ENCODE measurements at places on chromosomes 4 and X.
A peak's percentile ranks its signal among the peaks of the same experiment; 100 is the strongest.

DNA sequence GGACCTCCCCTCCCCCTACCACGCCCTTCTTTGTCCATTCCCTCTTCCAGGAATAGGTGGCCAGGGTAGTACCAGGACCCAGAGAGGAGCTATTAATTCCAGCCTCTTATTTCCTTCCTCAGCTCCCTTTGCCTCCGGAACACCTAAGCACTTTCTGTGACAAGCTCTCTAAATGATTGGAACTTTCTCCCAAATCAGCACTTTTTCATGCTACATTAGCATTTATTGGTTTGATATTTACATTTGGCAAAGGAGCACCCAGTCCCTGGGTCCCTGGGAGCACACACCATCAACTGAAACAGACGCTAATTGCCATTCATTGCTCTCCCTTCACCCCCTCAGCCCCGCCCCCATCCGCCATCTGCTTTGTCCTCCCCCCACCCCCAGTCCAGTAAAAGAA is 182.0 kb upstream of the BCOR start:
- no peak for DNase-seq

- no peak for DNase-seq
Measured at GRCh38 chr4:152245680-152246079, 290.2 kb downstream of the FBXW7 start.

- no peak for DNase-seq
Measured at GRCh38 chr4:177391953-177392352, 50.3 kb downstream of the AGA start.

DNA sequence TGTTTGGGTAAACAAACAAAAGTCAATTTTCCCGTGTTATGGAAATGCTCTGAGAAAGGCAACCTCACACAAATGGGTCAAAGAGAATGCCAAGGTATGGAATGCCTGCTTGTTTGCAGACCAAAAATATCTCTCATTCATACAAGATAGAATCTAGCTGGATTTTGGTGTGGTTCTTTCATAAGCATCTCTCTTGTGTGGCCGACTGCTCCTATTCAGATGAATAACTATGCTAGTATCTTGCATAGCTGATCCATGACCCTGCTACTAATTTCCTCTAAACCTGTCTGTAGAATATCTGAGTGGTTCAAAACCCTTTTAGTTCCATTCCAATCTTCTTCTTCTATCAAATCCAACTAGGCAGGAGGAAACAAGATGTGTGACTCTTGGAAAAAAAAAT is 28.2 kb upstream of the SORBS2 start:
- no peak for DNase-seq

- DNase-seq = no peak
Measured at GRCh38 chrX:65781845-65782244, 114.4 kb downstream of the MSN start.

DNA sequence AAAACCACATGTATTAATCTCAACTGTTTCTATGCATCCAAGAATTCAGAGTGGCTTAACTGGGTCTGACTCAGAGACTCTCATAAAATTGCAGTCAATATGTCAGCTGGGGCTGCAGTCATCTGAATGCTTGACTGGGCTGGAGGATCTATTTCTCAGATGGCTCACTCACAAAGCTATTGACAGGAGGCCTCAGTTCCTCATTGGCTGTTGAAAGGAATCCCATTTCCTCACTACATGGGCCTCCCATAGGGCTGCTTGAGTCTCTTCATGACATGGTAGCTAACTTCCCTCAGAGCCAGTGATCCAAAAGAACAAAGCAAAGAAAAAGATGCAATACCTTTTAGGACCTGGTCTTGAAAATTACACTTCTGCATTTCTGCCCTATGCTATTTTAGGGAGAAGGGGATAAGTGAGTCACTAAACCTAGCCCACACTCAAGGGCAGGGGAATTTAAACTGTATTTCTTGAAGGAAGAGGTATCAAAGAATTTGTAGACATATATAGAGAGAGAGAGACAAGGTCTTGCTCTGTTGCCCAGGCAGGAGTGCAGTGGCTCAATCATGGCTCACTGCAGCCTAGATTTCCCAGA is 9.8 kb downstream of the SCFD2 start:
- DNase-seq = no peak

GRCh38 chr4:154507156-154507555 is 15.6 kb upstream of the DCHS2 start:
- DNase-seq = no peak

DNA sequence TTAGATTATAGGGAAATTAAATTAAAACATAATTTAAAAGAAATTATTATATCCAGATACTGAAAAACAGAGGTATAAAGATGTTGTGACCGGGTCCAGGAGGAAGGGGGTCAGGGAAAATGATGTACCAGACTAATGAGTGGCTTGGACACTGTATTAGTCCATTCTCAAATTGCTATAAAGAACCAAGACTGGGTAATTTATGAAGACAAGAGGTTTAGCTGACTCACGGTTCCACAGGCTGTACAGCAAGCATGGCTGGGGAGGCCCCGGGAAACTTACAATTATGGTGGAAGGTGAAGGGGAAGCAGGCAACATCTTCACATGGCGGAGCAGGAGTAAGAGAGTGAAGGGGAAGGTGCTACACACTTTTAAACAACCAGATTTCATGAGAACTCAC is 3.4 kb upstream of the FAM9B start:
- no peak for DNase-seq

- no peak for DNase-seq
Measured at GRCh38 chr4:116082808-116083366, 969.5 kb upstream of the NDST4 start.

- no peak for DNase-seq
Measured at GRCh38 chrX:107677501-107677901, 49.2 kb downstream of the PRPS1 start.

DNA sequence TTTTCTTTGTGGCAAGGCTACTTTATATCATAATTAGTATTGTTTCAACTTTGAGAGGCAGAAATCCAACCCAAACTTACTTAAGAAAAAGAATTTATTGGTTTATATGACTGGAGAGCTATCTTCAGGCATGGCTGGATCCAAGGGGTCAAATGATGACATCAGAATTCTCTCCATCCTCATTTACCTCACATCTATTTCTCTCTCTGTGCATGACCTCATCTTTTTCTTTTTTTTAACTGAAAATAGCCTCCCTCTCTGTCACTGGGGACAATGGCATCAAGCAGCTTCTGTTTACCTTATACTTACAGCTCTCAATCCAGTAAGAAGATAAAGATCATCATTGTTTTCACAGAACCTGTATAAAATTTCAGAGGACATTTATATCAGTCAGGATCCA is 12.0 kb upstream of the EXOC1L start:
- no peak for DNase-seq

GRCh38 chr4:170758988-170759387 is 669.2 kb upstream of the AADAT start:
- DNase-seq = no peak

DNA sequence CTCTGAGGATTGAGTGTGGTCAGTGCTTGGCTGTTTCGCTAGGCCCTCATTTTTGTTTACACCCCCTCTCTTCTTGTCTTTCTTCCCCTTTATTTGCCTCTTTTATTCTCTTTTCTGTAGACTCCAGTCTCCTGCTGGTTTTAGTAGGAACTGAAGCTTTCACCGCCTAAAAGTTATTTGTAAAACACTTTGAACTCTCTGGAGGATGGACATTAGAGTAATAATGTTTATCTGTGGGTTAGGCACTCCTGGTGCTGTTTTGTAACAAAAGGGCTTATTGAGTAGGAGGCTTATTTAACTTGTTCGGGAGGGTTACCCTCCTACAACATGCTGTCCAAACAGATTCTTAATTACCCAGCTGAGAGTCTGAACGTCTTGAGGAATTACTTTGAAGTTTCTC is 1.6 kb upstream of the ARHGAP10 start:
- DNase-seq = no peak

- no peak for DNase-seq
Measured at GRCh38 chr4:151930372-151930771, 169.6 kb upstream of the GATB start.

DNA sequence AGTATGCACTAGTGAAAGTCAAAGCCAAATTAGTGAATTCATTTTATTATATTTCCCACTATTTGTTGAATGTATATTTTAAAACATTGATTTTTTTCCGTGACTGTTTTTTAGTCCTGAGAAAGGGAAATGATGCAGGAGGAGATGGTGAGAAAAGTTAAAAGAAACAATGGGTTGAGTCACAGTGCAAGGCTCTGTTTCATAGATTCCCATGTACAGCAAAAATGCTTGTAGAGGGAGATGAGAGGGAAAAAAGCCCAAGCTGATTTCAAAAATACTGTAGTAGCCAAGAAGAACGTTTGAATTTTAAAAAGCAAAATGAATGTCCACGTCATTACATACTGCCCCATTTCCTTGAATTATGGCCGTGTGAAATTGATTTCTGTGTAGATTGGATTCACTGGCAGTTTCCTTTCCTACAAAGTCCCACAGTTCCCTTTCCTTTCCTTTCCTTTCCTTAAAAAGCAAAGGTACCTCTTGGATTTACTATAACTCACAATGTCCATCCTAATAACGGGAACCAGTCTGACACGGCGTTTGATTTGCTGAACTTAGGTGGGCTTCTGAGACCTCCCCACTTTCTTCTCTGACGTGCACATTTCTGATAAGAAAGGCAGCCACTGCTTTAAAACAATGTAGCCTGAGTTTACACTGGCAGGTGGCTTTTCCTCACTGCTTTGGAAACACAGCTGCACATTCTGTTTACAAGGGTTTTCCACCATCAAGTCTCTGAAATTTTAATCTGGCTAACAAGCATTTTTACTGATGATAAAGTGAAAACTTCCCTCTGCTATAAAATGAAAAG is 63.7 kb downstream of the SPCS3 start:
- DNase-seq = no peak

DNA sequence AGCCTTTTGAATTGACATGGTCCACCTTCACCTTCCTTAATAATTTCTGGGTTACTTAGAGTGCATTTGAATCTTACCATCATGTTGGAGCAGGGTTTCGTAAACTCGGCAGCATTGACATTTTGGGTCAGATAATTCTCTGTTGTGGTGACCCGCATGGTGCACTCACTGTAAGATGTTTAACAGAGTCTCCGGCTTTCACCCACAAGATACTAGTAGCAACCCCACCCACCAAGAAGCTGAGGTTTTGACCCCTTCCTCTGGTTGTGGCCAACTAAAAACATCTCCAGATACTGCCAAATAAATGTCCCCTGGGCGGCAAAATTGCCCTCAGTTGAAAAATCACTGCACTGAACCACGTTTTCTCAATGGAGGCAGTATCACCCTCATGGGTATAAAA is 62.7 kb downstream of the CHST7 start:
- DNase-seq = no peak

GRCh38 chr4:17595471-17596005 is 18.5 kb downstream of the LAP3 start:
- DNase-seq = no peak

- no peak for DNase-seq
Measured at GRCh38 chr4:3411676-3412075, 30.1 kb upstream of the HGFAC start.

- no peak for DNase-seq
Measured at GRCh38 chr4:66430856-66431255, 760.6 kb upstream of the EPHA5 start.

DNA sequence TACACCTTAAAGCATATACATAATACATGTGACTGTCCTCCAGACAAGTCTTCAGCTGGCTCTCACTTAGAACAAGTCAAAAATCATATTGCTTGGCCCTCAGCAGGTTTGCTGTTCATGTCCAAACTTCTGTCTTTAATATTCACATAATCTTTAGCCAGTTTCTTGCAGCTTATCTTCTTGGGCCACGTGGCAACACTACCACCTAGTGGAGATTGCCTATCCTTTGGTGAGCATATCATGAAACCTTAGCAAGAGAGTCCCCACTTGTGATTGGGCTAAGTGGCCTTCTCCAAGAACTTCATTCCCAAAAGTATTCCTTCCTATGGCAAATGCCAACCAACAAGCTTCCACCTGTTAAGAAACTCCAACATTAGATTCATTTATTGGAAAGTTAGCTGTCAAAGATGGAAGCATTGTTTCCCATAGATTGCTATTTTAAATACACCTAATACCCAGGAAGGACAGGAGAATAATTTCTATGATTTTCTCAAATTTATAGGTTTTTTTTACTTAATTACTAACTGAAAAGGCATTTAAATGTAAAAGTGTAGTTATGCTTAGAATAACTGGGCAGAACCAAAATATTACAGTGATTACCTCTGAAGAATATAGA is 231.9 kb upstream of the INTU start:
- peak; percentile 61 for DNase-seq

DNA sequence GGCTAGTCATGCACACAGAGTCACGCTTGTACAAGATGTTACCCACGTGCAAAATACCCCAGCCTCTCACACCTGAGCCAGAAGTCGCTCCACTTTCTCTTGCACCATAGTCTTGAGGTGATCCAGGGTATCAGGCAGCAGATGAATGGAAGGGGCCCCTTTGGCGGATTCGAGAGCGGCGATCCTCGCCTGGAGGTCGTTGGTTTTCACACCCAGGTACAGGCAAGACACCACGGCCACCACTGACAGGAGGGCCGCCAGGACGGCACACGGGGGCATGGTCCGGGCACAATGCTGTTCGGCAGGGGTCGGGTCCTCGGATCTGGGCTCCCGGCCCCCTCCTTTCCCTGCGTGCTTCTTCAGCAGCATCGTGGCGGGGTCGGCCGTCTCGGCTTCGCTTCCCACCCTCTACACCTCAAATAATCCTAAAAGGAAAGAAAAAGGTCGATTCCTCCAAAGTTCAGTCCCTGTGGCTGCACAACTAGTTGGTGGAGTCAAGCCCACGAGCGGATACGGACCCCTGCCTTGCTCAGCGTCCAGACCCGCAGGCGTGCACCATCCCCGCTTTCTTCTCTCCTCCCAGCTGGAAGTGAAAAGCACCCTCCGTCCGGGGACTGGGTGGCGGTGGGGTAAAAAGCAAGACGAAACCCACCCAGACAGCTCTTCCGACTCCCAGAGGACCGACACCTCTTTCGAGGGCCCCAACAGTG is 652 bp downstream of the COL25A1 start:
- no peak for DNase-seq

DNA sequence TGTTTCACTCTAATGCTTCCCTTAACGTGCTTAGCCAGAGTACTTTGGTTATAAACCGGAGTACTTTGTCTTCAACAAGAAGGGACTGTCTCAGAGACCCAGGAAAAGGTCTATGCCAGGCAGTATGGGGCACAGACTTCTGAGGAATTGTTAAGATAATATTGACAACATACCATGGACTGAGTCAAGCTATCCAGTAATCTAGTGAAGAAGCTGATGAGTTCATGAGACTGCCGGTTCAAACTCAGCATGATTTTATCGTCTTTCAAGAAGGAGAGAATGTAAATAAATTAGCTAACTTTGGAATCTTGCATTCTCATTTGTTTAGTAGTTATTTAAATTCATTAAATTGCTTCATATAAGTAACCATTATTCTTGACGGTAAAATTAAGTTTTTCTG is 546.1 kb downstream of the PPP4R3C start:
- DNase-seq = no peak

DNA sequence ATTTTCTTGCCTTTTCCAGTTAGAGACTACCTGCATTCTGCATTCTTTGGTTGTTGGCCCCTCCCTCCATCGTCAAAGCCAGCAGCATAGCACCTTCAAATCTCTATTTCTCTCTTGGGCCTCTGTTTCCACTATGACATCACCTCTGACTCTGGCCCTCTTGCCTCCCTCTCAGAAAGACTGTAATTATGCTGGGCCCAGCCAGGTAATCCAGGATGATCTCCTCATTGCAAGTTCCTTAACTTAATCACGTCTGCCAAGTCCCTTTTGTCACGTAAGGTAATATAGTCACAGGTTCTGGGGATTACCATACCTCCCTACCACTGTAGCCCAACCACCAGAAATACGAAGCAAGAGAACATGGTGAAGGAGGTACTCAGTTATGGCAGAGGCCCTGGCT is 39.3 kb upstream of the NYX start:
- no peak for DNase-seq
